DND-41 (cell line): ENCODE measurements at places on chromosomes 7 and 10.

DNA sequence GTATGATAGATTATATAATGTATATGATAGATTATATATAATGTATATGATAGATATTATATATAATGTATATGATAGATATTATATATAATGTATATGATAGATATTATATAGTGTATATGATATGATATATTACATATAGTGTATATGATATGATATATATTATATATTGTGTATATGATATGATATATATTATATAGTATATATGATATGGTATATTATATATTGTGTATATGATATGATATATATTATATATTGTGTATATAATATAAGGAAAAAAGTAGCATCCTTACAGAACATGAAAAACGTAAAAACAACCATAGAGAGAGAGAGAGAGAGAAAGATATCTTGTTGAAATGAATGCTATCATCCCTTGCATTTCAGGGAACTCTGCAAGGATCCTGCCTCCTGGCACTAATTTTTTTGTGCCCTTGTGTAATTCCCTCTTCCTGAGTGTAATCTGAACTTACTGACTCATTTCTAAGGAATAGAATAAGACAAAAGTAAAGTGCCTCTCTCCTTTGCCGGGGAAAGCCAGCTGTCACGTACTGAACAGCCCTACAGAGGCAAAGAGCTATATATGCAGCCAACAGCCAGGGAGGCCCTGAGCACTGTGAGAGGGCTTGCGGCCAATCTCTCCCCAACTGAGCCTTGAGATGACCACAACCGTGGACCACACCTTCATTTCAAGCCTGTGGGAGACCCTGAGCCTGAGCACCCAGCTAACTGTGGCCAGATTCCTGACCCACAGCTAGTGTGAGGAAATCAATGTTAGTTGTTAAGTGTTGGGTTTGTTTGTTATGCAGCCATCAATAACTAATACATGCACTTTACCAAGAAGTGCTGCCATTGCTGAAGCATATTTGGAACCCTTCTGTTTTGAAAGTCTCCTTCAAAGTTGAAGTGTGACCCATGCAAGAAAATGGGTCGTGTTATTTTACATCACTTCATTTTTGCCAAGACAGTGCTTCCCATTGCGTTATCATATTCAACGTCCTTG, 61.1 kb upstream of the EZH2 start:
- no peak overlapping the region for H3K27ac ChIP-seq
- H3K27me3 ChIP-seq = no peaks in the 10 kb centered on the region
- H3K36me3 ChIP-seq = no peaks in the 10 kb centered on the region
- H3K4me1 ChIP-seq = peaks cover 13% of the 10 kb centered on the region
- no peak overlapping the region for H3K4me3 ChIP-seq

- H3K36me3 ChIP-seq = no peaks in the 10 kb centered on the region
- H3K4me3 ChIP-seq = no peak overlapping the region
- no peak overlapping the region for H3K27ac ChIP-seq
- H3K4me1 ChIP-seq = no peaks in the 10 kb centered on the region
Observed at GRCh38 chr7:63093481-63093880, 905.2 kb upstream of the ZNF722 start.

DNA sequence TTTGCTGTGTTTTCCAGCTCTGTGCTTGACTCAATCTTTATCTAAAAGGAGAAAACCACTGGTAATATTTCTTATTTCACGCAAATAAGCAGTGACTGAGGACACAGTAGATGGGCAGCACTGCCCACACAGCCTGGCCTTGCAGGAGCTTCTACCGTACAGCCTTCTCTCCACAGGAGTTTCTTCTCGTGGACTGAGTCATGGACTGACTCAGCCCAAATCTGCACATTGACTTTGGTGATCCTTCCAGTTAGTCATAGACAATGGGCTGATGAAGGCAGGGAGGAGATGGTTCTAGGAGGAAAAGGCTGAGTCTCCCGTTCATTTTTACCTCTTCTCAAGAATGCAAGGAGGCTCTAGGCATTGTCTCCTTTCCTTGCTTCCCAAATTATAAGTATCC, 200.7 kb downstream of the RAPGEF5 start:
- no peak for DNase-seq
- H3K36me3 ChIP-seq = peaks cover 80% of the 10 kb centered on the region
- peaks cover 30% of the 10 kb centered on the region for H3K4me1 ChIP-seq
- no peak overlapping the region; the same call in 1 of the 2 replicates for H3K27ac ChIP-seq
- H3K27me3 ChIP-seq = no peaks in the 10 kb centered on the region
- H3K4me3 ChIP-seq = no peak overlapping the region

- H3K36me3 ChIP-seq = no peaks in the 10 kb centered on the region
- H3K4me3 ChIP-seq = no peak overlapping the region
- no peaks in the 10 kb centered on the region for H3K27me3 ChIP-seq
Observed at GRCh38 chr10:13417459-13418126, 69.5 kb upstream of the SEPHS1 start.

DNA sequence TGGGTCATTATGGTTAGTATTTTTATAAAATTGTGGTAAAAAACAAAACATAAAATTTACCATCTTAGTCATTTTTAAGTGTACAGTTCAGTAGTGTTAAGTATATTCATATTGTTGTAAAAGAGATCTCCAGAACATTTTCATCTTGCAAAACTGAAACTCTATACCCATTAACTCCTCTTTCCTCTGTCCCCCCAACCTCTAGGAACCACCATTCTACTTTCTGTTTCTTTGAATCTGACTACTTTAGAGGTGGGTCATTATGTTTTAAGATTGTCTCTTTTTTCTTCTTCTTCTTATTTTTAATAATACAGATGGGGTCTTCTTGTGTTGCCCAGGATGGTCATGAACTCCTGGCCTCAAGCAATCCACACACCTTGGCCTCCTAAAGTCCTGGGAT, 84.1 kb downstream of the DOCK4 start:
- H3K36me3 ChIP-seq = no peaks in the 10 kb centered on the region
- H3K4me3 ChIP-seq = no peak overlapping the region
- DNase-seq = no peak
- no peak overlapping the region for H3K27ac ChIP-seq

DNA sequence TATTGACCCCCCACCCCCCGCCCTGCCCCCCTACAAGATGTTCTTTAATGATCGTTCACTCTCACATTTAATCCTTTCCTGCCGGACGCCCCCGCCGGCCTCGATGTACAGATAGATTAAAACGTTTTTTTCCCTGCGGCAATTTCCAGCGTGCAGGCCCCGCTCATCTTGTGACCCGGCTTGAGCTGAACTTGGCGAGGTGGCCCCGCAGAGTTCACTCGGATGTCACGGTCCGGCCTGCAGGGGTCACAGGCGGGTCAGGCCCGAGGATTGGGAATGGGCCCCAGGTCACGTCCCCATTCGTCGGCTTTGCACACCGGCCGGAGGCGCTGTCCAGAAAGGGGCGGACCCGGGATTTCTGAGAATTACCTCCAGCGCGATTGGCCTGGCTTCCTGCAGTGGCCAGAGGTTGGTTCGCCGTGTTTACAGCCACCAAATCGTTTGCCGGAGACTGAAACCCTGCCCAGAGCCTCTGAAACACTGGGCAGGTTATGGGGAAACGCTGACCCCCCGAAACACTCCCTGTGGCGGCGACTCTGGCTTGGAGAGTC, 1.9 kb upstream of the CYP26A1 start:
- H3K27me3 ChIP-seq = peaks cover 8% of the 10 kb centered on the region
- no peak overlapping the region for H3K27ac ChIP-seq
- no peaks in the 10 kb centered on the region for H3K36me3 ChIP-seq
- H3K4me3 ChIP-seq = no peak overlapping the region
- no peaks in the 10 kb centered on the region for H3K4me1 ChIP-seq
- no peak for DNase-seq

DNA sequence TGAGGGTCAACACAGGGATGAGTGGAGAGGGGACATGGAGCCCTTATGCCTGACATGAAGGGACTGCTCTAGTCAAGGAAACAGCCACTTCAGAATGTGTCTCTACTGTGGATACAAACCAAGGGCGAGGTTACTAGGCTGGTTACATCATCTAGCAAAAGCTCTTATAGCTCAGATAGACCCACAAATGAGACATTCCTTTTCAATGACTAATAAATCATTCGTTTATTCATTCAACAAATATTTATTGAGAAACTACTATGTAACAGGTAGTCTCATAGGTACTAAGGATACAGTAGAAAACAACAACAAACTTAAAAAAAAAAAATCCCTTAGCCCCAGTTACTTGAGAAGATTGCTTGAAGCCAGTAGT, 219.5 kb downstream of the KIAA1217 start:
- DNase-seq = no peak
- no peak overlapping the region for H3K4me3 ChIP-seq
- no peak overlapping the region for H3K27ac ChIP-seq
- H3K36me3 ChIP-seq = no peaks in the 10 kb centered on the region

- H3K27me3 ChIP-seq = no peaks in the 10 kb centered on the region
- H3K36me3 ChIP-seq = no peaks in the 10 kb centered on the region
- H3K27ac ChIP-seq = no peak overlapping the region
- no peak overlapping the region for H3K4me3 ChIP-seq
- DNase-seq = no peak
- H3K4me1 ChIP-seq = peaks cover 18% of the 10 kb centered on the region
Observed at GRCh38 chr10:112532189-112532588, 85.2 kb downstream of the VTI1A start.

- DNase-seq = no peak
- peaks cover 3% of the 10 kb centered on the region; the same call in 1 of the 2 replicates for H3K4me1 ChIP-seq
- peaks cover 44% of the 10 kb centered on the region for H3K36me3 ChIP-seq
- H3K27me3 ChIP-seq = no peaks in the 10 kb centered on the region
Observed at GRCh38 chr10:89710753-89711152, 9.4 kb downstream of the KIF20B start.

GRCh38 chr7:43906331-43907010, at the start of gene URGCP:
URGCP (minus strand) TSS chr7:43906596; CDS start chr7:43906575, 21 bp downstream.
- peak within 1 kb of the TSS; percentile 73 for H3K27ac ChIP-seq
- no peaks in the 10 kb centered on the region for H3K27me3 ChIP-seq
- peaks cover 31% of the 10 kb centered on the region for H3K4me1 ChIP-seq
- peak; percentile 62 for DNase-seq
- no peaks in the 10 kb centered on the region for H3K36me3 ChIP-seq
